ENCODE measurements at places on chromosomes 12 and 14. TPM values are rescaled to one million over a fixed set of nuclear protein-coding genes. Genes with fewer than 3 reads are reported as not detected.
A peak's percentile ranks its signal among the peaks of the same experiment; 100 is the strongest.

DNA sequence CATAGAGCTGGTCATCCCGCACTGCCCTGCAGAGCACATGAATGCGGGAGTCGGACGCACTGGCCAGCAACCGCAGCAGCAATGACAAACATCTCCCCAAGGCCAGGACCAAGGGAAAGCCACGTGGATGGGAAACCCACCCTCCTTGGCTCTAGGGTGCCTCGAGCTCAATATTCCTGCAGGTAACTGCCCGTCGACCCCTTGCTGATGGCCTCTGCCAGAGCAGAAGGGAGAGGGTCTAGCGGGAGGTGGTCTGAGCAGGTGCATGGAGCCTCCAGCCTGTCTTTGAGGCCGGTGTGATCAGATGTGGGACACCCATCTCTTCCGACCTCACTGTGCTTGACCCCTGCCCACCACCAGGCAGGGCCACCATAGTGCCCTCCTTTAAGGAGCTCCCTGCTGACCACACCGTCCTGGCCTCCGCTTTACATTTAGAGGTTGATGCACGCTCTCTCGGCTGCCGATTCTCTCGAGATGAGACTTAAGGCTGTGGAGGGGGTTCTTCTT lies 89.7 kb downstream of the PIWIL1 start:
- DNase-seq = no peak

DNA sequence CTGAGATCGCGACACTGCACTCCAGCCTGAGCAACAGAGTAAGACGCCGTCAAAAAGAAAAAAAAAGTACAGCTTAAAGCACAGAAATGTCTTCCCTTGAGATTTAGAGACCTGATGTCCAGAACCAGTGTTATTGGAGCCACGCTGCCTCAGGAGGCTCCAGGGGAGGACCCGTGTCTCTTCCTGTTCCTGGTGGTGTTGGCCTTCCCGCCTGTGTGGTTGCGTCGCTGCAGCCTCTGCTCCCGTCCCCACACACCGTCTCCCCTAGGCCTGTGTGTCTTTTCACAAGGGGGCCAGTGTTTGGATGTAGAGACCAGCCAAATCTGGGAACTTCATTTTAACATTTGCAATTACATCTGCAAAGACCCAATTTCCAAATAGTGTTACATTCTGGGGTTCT lies 8.6 kb upstream of the FBRSL1 start:
- no peak for DNase-seq

DNA sequence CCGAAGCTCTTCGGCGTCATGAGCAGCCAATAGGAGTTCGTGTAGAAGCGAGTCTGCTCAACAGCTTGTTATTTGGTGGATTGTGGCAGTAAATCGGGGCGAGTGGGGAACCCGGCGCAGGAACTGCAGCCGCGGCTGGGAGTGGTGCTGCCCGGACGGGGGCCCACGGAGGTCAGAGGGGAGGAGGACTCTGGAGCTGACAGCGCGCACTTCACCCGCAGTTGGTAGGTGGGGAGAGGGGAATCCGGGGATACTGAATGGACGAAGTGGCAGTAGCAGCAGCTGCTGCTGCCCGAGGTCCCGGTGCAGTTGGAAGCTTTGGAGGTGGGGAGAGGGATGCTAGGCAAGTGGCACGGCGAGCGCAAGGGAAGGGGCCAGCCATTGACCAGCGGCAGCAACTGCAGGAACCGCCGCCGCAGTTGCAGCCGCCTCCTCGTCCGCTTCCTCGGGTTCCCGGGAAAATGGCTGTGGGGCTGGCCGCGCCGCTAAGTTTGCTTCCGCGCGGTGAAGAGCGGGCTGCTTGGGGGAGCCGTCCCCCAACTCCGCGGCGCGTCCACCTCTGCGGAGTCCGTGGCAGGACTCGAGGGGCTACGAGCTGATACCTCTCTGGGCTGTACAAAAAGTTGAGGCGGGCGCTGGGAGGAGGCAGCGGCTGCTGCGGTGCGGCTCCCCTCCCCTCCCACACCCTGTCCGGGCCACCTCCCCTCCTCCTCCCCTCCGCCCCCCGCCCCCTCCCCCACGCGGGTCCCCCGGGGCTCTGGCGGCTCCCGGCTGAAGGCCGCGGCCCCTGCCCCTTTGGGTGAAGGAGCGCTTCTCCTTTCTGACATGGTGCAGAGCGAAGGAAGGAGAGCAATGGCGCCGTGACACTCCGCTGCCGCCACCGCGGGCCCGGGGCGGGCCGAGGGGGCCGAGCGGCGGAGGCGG lies at the start of gene ARID4A:
Gene ARID4A (plus strand): TSS at position 79 of the 924 bp plus-strand sequence. CDS start 1,300 bp downstream, outside the sequence.
- DNase-seq = peak; percentile 23

- no peak for DNase-seq
Measured at GRCh38 chr14:68561531-68562007, 231.3 kb downstream of the ZFP36L1 start.

DNA sequence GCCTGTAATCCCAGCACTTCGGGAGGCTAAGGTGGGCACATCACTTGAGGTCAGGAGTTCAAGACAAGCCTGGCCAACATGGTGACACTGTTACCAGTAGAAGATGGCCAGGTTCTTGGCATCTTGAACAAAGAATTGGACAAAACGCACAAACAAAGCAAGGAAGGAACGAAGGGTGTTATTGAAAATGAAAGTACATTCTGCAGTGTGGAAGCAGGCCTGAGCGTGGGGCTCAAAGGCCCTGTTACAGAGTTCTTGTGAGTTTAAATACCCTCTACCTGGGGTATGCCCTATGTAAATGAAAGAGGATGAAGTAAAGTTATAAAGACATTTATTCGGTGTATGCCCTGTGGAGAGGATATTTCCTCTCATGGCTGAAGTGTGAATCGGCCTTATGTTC lies 20.8 kb upstream of the CDK17 start:
- DNase-seq = no peak

DNA sequence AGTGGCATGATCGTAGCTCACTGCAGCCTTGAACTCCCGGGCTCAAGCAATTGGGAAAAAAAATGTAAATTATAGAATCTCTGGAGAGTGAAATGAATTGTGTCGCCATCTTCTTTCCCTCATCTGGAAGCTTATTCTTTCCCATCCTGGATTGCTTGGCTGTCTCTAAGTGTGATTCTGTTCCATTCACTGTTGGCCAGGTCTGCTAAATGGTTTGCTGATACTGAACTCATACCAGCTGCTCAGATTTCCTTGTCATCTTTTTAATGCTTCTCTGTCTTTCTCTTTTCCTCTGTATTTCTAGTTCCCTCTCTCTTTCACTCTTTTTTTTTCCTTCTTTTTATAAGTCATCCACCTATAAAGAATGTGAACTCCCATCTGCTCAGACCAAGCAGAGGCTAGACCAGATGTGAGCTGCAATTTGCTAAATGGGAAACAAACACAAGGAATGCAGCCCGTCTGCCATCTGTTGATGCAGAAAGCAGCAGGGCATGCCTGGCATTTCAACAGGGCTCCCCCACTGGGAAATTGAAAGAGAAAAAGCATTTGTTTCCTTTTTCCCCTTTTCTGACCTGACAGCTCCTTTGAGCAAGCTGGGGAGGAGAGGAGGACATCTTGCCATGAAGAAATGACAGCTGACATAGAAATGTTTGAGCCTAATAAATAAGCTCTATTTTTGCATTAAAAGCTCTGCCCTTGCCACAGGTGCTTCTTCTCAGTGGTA lies 1823.6 kb upstream of the FLRT2 start:
- peak; percentile 50 for DNase-seq

The PLEKHD1 gene
- total RNA-seq = 1.1 TPM

The POTEG gene
- not detected for total RNA-seq

The KCNJ8 gene
- 0.10 TPM for total RNA-seq

The TTC9 gene
- total RNA-seq = 61.5 TPM

The YBX3 gene
- 202 TPM for total RNA-seq

The FOXN4 gene
- total RNA-seq = not detected

The CD27 gene
- total RNA-seq = not detected
